ENCODE measurements at places on chromosomes 5 and 9.

GRCh38 chr5:156019571-156020180, 307.3 kb upstream of the SGCD start:
- DNase-seq, result no peak

DNA sequence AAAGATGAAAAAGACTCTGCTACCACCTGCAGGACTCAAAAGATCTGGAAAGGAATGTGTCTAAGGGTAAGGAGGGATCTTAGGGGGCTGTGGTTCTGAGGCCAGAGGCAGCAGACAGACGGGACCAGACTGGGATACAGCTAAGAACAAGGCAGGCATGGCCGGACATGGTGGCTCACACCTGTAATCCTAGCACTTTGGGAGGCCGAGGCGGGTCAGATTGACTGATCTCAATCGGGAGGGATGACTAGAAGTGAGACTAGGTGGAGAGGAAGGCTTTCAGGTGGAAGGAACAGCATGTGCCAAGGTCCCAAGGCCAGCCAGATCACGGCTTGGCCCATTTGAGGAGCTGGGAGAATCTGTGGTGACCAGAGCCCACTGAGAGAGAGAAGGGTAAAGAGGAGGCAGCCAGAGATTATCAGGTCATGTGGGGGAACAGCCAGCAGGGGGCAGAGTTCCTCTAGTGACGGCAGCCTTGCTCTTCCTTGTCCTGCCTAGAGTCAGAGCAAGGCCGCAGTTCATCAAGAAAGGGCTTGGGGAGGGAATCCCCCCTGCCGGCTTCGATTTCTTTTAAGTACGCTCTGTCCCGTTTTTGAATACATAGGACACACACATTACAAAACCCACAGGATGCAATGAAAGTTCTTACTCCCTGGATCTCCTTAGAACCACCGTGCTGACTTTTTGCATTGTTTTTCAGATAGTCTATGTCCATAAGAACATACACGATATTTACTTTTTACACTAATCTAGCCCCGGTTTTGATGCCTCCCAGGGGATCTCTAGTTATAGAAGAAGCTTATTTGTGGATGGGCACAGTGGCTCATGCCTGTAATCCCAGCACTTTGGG, 2.6 kb upstream of the OLFML2A start:
- DNase-seq, result peak; percentile 84

- DNase-seq, result no peak
These were observed 90.7 kb downstream of the MEF2C start for GRCh38 chr5:88792144-88792840.

DNA sequence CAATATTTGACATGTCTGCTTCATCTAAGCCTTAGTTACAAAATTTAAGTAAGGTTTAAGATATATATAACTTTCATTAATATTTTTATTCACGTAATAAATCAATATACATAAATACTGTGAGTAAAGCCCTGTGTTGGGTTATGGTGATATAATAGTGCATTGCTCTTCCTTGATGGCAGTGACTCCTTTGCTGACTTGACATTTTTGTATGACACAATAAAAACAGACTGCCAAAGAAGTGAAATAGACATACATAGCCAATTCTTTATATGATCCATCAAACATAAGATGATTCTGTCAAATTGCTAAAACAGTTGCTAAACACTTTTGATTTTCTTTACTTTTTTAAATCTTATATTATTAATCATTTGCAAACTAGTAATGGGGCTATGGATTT, 1518.2 kb downstream of the EFNA5 start:
- DNase-seq, result no peak

GRCh38 chr9:14345354-14346230, 31.7 kb upstream of the NFIB start:
- DNase-seq, result no peak

- no peak for DNase-seq
These were observed 16.9 kb upstream of the CPLX2 start for GRCh38 chr5:175854231-175855040.

DNA sequence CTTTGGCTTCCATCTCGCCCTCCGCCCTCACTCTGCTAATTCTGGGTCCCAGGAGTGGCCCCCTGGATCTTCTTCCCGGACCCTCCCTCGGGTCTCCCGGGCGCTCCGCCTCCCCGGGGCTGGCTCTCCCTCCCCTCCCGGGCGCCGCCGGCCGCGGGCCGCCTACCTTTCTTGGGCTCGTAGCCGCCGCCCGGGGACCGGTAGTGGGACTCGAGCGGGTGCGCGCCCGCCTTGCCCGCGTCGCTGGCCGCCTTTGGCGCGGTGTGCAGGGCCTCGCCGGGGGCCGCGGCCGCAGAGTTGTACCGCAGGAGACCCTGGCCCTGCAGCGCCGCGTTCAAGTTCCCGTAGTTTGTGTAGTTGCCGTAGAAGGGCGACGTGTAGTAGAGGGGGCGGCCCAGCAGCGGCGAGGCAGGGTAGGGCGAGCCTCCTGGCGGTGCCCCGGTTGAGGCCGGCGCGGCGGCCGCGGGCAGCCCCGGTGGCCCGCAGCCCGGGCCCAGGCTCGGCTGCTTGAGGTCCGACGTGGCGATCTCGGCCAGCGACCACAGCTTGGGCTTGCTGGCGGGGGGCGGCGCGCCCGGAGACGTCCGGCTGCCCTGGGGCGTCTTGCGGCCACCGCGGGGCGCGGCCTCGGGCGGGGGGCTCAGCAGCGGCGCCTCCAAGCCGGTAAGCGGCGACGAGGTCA, 3.2 kb downstream of the IRX2 start:
- no peak for DNase-seq

DNA sequence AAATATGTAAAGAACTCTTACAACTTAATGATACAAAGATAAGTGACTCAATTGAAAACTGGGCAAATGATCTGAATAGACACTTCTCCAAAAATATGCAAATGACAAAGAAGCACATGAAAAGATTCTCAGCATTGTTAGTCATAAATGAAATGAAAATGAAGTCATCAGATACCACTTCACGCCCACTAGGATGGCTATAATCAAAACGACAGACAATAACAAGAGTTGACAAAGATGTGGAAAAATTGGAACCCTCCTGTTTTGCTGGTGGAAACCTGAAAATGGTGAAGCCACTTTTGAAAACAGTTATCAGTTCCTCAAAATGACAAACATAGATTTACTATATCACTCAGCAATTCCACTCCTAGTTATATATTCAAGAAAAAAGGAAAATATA, 7.9 kb upstream of the SYK start:
- DNase-seq, result no peak

DNA sequence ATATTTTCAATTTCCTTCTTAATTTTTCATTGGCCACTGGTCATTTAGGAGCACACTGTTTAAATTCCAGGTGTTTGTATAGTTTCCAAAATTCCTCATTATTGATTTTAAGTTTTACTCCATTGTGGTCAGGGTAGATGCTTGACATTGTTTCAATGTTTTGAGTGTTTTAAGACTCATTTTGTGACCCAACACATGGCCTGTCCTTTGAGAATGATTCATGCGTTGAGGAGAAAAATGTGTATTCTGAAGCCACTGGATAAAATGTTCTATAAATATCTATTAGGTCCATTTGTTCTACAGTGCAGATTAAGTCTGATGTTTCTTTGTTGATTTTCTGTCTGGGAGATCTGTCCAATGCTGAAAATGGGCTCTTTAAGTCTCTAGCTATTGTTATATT, 24.4 kb upstream of the FNIP1 start:
- DNase-seq, result no peak

DNA sequence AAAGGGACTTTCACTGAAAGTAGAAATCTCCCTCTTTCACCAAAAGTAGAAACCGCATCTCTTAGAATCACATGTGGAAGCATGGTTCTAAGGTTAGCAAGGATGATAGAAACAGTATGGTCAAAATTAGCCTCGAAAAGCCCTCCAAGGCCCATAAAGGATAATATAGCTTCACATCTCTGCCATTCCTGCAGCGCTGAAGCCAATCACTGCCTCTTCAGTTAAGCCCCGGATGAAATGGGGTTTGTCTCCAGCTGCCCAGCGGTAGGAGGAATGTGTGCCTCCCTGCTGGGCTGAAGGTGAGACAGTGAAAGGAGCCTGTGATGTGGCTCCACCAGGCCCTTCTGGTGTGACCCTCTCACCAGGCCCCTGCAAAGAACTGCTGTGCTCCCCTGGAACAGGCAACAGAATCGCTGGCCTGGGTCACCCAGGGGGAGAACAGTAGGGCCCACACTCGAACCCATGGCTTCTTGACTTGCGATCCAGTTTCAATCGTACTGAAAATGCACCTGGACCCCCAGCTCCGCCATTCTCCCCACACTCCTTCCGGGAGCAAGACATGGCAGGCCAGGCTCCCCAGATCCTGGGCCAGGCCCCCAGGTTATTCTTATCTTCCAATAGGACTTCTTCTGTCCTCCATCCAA, 47.2 kb downstream of the CAMK2A start:
- DNase-seq, result no peak

- DNase-seq, result no peak
These were observed 2062.2 kb upstream of the CDH6 start for GRCh38 chr5:29131285-29131684.

GRCh38 chr9:83334320-83334719, 203.9 kb downstream of the FRMD3 start:
- peak; percentile 54 for DNase-seq

DNA sequence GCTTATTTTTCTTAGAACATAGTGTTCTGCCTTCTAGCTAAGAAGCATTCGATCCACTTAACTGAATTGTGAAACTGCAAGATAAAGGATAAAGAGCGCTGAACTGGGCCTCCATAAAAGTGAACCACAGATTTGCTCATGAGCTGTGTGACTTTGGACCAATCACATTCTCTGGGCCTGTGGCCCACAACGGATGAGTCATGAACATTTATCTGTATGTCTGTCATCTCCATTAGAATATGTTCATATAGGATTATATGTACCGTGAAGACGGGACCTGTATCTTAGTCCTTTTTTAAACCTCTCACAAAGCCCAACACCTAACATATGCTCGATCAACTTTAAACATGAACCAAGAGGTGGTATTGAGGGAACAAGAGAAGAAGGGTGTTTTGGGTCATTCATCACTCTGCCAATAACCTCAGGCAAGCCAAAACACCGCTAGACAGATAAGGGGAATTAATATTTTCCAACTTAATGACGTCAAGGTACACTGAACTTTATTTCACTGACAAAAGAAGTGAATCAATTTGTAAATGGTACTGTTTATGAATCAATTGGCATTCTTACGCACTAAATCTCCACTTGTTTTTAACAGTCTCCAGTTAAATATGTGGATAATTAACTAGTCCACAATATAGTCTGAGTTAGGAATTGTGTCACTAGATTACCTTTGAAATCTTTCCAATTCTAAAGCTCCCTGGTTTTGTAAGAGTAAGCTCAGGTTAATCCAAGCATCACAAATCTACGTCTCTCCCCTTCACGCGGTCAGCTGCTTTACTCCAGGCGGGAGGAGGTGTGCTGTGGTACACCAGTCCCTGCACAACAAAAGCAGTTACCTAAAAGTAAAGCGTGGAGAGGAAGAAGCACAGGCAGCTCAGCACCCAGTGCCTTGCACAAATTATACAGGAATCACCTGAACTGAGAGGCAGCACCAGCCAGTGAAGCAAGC, 1.6 kb downstream of the TMEM245 start:
- peak; percentile 56 for DNase-seq

DNA sequence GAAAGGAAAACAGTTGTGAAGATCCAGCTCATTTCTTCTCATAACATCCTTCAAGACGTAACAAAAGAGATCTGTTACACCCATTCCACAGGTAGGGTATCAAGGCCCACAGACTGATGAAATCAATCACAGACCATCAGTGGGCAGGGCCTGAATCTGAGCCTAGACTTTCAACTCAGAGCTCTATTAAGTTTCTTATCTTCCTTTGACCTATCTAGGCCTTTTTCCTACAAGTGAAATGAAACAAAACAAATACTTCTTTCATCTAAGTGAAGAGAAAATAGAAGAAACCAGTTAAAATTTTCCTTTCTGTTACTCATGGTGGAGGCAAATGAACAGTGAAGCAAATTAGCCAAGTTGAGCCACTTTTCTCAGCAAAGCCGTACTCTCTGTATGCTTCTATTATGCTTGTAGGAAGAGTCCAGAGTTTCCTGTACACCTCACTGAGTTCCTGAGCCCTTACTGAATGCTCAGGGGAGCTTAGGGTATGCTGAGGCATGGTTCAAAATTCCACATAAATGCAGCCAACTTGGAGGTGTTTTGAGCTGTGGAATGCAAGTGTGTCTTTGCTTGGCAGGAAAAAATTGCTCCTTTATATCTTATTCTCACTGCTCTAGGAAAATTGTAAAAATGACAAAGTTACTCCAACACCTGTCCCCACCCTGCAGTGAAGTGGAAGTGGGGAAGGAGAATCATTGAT, 91.9 kb downstream of the FEM1C start:
- DNase-seq, result no peak

DNA sequence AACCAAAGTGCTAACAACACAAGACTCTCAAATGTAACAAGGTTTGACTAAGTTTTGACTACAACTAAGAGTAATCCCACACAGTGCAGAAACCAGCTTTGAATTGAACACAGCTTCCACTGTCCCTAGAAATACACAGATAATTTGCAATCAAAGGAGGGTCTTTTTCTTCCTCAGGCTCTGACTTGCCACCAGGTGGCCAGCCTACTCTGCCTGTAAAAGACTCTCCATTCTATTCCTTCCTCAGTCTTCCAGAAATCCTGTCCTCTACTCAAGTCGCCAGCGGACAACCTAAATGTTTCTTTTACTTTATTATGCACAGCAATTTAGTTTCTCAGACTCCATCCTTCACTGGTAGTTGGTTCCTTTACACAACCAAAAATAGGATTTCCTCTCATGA, 32.2 kb upstream of the MCTP1 start:
- no peak for DNase-seq

DNA sequence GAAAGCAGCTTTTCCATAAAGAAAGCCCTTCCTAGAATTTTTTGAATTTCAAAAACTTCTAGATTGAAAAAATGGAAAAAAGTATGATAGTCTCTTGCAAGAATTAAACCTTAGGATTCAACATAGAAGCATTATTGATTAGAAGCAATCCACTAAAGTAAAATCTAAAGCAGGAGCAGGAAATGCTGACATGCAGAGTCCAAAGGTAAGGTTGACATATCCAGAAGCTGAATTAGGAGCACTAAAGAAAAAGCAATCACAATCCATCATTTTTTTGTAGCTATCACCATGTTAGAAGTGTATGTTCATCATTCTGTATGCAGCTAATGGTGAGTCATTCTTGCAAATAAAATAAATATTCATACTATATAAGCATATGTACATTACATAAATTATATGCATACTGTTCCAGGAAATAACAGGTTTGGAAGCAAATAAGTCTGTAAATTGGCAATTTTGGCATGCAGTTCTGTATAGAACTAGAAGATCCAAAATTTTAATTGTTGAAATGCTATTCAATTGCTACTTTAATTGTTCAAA, 39.4 kb upstream of the RNF180 start:
- DNase-seq, result no peak

GRCh38 chr5:10396552-10396951, 43.1 kb downstream of the MARCHF6 start:
- DNase-seq, result no peak

DNA sequence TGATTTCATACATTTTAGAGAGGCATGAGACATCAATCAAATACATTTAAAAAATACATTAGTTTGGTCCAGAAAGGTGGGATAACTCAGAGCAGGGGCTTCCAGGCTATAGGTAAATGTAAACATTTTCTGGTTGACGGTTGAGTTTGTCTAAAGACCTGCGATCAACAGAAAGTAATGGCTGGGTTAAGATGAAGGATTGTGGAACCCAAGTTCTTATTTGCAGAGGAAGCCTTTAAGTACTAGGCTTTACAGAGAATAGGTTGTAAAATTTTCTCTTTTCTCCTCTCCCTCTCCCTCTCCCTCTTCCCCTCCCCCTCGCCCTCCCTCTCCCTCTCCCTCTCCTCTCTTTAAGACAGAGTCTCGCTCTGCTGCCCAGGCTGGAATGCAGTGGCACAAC, 50.8 kb downstream of the PTTG1 start:
- DNase-seq, result no peak
